ENCODE measurements at places on chromosomes 16 and 17.
A peak's percentile ranks its signal among the peaks of the same experiment; 100 is the strongest.

DNA sequence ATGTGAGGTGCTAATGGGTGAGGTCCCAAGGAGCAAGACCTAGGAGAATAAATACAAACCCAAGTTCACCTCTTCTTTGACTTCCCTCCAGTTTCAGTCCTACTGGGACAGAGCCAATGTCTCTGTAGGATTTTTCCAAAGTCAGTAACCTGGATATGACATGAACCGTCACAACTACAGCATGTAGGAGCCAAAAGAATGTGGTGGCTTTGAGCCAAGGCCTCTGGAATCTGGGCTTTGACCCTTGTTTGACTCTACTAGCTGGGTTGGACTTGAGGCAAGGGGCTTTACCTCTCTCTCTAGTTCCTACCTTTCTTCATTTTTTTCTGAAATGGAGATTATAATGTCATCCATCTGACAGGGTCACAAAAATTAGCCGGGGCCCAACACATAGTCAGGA lies 91.4 kb downstream of the CACNG3 start:
- DNase-seq = no peak

DNA sequence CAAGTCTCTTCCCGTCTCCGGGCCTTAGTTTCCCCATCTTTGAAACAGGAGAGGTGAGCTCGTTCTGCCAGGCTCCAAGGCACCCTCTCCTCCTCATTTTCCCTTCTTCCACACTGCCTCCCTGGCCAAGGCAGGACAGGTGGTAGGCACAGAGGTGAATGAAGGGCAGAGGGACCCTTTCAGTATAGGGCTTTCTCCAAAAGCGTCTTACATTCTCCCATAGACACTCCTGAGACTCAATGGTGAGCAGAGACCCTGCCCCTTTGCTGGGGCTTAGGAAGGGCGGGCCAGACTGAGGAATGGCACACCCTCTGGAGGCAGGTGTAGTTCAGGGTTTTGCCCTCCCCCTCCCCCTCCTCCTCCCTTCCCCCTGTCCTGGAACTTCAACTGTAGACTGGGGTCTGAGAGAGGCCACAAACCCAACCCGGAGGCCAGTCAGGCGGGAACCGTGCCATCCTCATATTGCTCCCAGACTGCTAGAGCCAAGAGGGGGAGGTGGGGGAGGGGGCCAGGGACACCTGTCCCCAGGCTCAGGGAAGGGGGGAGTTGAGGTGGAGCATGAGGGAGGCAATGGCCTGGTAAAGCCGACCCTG lies 1.9 kb downstream of the PLEKHH3 start:
- no peak for DNase-seq

DNA sequence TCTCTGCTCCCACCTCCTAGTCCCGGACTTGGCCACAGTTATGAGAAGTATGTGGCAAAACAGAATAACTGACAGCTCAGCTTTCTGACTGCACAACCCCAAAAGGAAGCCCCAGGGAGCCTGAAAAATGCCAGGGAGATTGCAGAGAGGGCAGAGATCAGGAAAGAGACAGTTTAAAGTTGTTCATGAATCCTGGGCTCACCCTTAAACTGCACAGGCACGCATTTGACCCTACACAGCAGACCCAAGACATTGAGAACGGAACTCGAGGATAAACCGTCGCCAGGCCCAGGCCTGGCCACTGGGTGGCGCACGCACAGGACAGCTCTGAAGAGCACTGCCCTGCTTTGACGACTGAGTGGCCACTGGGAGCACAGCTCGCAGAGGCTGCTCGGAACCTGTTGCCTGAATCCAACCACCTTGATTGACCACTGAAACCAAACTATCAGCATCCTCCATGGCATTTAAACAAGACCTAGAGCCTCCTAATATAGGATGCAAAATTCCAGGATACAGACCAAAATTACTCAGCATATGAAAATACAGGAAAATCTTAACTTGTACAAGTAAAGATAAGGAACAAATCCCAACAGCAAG lies 114.0 kb downstream of the C16orf95 start:
- peak; percentile 21 for DNase-seq

DNA sequence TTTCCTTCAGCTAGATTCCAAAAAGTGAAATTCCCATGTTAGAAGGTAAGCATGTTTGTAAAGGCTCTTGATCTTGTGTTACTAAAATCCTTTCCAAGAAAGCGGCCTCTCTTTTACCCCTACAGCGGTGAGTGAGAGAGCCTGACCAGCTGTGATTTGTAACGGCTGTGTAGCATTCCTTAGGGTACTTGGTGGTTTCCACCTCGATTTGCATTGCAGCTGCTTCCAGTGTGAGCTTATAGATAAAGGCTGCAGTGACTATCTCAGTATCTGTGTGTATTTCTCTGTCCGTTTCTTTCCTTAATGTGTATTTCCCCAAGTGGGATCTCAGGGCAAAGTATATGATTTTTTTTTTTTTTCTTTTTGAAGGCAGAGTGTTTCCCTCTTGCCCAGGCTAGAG lies 169.4 kb downstream of the SNX29 start:
- no peak for DNase-seq

GRCh38 chr17:78046923-78047322 lies 81.6 kb downstream of the TMC6 start:
- DNase-seq = no peak

- no peak for DNase-seq
Observed at GRCh38 chr16:90053902-90054500, 23.1 kb downstream of the PRDM7 start.

DNA sequence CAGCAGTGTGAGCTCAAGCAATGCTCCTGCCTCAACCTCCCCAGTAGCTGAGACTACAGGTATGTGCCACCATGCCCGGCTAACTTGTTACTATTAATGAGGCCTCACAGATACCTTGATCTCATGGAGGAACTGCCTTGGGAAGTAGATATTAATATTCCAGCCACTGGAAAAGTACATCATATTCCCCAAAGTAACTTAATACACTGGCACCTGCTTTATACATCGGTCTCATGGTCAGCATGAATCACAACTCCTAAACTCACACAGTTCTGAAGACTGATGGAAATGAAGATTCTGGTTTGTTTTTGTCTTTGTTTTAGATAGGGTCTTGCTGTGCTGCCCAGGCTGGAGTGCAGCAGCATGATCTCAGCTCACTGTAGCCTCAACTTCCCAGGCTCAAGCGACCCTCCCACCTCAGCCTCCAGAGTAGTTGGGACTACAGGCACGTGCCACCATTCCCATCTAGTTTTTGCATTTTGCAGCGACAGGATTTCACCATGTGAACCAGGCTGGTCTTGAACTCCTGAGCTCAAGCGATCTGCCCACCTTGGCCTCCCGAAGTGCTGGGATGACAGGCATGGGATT lies 28.2 kb downstream of the ADCY9 start:
- no peak for DNase-seq

DNA sequence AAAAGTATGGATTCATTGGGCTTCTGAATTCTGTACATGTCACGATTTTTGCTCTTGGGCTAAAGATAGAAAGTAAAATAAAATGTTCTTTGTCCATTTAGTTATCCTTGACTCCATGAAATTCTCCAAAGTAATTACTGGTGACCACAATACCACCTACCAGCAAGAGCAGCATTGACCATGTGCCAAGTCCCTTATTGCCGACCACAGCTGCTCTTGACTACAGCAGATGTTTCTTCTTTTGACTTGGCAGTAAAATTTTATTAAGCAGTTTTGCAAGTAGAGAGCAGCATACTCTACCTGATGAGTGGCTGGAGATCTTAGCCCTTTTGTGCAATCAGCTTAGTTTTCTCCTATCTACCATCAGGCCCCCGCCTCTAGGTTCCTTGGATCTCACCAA lies 152.2 kb upstream of the TBX2 start:
- no peak for DNase-seq

DNA sequence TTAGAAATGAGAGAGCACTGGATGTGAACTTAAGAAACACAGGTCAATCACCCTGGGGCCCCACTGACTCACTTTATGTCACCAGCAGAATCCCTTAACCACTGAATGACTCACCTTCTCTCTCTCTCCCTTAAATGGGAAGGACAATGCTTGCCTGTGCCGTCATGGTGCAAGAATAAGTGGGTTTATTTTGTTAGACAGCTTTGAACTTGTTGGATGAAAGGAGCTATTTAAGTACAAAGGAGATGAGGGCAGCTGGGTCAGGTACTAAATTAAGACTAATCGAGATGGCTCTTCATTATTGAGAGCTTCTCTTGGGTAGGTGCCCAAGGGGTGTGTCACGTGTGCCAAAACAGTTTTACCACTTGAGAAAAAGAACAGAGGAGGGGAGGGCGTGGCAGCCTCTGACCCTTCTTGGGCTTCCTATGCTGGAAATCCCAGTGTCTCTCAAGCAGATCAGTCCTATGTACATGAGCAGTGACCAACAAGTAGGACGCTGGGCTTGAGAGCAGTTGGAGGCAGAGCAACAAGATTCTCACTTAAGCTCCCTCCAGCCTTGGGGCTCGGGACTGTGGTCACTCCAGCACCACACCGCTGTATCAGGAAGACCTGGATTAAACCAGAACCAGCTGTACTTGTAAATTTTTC lies 6.7 kb upstream of the KRT31 start:
- no peak for DNase-seq

- DNase-seq = no peak
Observed at GRCh38 chr16:69087161-69087581, 18.3 kb upstream of the HAS3 start.

GRCh38 chr16:86240716-86241363 lies 269.5 kb upstream of the FOXF1 start:
- no peak for DNase-seq

DNA sequence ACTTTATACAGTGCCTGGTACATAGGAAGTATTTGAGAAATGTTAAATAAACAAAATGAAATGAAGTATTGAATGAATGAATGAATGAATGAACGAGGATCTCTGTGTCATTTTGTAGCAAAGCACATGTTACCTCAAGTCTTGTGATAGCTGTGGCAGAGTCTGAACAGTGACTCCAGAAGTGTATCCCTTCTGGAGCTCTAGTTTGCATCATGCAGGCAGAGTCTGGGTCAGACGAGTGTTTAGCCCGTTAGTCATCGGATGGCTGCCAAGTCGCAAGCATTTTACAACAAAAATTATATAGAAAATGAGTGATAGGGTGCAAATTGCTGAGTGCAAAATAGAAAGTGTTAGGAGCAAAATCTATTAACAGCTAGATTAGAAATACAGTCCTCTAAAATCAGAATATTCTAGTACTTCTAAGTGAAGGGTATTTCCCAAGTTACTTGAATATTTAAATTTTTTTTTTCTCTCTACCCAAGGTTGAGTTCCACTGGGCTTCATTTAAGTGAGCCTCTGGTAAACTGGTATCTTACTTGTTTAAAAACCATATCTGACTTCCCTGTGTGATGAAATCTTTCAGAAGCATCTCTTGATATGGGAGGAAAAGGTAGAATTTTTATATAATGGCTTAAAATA lies 113.3 kb downstream of the FTO start:
- no peak for DNase-seq

- DNase-seq = no peak
Observed at GRCh38 chr16:74768239-74768638, 6.4 kb downstream of the FA2H start.

- peak; percentile 62 for DNase-seq
Observed at GRCh38 chr17:79391376-79392233, 219.2 kb downstream of the RBFOX3 start.

DNA sequence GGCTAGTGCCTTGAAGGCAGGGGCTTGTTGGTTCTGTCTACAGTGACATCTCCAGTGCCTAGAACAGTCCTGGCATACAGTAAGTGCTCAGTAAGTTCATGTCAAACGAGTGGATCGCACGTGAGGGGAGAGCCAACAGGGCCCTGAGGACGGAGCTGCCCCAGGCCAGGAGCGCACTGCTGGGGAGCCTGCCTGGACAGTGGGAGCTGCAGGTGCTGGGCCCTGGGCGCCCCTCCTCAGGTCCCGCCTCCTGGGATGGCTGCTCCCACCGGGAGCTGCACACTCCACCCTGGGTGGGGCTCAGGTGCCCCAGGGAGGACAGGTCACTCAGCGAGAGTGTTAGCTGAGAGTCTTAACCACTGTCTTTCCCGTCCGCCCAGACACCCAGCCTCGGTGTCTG lies 1.8 kb downstream of the EVPL start:
- DNase-seq = no peak

GRCh38 chr17:40014375-40014980 lies 762 bp upstream of the CSF3 start:
- DNase-seq = no peak

- DNase-seq = no peak
Observed at GRCh38 chr16:80025236-80025635, 424.7 kb upstream of the MAF start.

DNA sequence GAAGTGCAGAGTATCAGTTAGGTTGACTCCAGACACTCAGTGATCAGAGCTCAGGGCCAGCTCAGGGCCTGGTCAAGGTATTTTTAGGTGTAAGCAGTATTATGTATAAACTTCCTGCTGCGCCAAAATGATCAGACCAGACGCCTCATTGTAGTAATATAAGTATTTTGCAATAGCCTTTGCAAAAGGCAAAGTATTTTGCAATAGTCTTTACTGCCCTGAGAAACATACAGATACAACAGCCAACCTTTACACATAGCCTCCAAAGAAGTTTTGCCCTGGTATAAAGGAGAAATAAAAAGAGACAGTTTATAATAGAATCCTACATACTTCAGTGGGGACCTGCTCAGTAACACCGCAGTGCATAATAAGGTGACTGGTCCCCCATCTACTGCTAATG lies 333.0 kb upstream of the EEF2KMT start:
- no peak for DNase-seq

GRCh38 chr16:11526655-11527350 lies 59.9 kb downstream of the LITAF start:
- no peak for DNase-seq

- DNase-seq = no peak
Observed at GRCh38 chr16:11800382-11800718, 3.3 kb upstream of the ZC3H7A start.

DNA sequence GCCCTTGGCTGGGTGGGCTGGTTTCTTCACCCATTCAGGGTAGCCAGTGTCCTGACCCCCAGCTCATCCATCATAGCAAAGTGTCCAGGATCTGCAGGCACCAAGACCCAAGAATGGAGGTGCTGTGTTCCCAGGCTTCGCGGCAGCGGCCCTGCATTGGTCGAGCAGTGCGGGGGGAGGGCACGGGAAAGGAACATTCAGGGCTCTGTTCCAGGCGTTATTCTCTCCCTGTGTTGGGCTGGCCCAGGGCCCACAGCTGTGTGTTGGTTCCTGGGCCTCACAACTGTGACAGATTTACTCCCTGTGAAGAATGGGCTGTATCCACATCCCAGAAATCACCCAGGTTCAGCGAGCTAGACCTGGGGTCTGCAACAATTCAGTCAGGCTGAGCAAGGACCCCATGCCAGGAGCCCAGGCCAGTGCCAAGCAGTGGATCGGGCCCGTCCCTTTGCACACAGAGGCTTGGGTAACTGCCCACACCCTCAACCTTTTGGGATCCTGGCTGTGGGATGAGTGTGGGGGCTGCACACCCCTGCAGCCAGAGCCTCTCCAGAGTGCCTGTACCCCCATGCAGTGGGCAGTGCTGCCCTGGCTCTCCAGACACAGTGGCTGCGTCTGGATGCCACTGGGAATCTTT lies 10.0 kb downstream of the GPT2 start:
- DNase-seq = no peak

- DNase-seq = no peak
Observed at GRCh38 chr17:604765-605164, 109.9 kb downstream of the VPS53 start.

- DNase-seq = no peak
Observed at GRCh38 chr17:72287586-72287985, 166.8 kb downstream of the SOX9 start.

GRCh38 chr17:29835435-29836351 lies 94.3 kb downstream of the SSH2 start:
- DNase-seq = no peak

- DNase-seq = no peak
Observed at GRCh38 chr17:49580981-49581647, 5.4 kb downstream of the NXPH3 start.

- no peak for DNase-seq
Observed at GRCh38 chr17:57849163-57849873, 526 bp downstream of the MRPS23 start.

Data from activated CD4-positive, alpha-beta T cell treated with anti-CD3 and anti-CD28 coated beads, Interleukin-2, amount 50 U/mL, for 1 hour (primary cell).